ENCODE measurements at places on chromosomes 7 and 10.

GRCh38 chr10:131859341-131860020, 41.3 kb upstream of the PPP2R2D start:
- no peaks in the 10 kb centered on the region for H3K36me3 ChIP-seq
- no peaks in the 10 kb centered on the region for H3K27me3 ChIP-seq
- H3K4me1 ChIP-seq = no peaks in the 10 kb centered on the region
- no peak overlapping the region for H3K27ac ChIP-seq

DNA sequence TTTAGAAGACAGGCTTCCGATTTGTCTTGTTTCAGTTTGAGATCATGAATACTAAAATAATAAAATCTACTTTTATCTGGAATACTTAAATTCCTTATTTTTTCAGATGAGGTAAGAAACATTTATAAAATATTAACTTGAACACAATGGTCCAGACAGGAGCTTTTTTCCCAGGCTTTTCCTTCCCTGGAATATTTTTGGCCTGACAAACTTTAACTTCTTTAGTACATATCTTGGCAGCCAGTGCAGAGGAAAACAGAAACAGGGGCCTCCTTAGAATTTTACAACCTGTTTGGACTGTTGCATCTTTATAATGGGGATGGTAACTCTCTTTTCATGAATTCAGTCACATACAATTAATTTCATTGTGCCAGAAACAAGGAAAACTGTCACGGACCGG, 41.4 kb downstream of the NRP1 start:
- DNase-seq = no peak
- H3K27ac ChIP-seq = no peak overlapping the region
- no peaks in the 10 kb centered on the region for H3K27me3 ChIP-seq

DNA sequence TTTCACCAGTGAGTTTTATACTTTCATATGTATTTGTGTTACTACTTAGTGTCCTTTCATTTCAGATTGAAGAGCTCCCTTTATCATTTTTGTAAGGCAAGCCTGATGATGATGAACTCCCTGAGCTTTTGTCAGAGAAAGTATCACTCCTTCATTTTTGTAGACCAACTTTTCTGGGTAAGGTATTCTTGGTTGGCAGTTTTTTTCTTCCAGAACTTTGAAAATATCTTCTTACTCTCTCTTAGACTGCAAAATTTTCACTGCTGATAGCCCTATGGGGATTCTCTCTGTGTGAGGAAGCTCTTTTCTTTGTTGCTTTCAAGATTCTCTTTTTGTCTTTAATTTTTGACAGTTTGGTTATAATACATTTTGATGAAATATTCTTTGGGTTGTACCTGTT, 35.7 kb downstream of the CCDC7 start:
- H3K27me3 ChIP-seq = no peaks in the 10 kb centered on the region
- no peak overlapping the region for H3K4me3 ChIP-seq
- no peak for DNase-seq
- H3K4me1 ChIP-seq = no peaks in the 10 kb centered on the region

- H3K27ac ChIP-seq = no peak overlapping the region
- H3K27me3 ChIP-seq = no peaks in the 10 kb centered on the region
- no peaks in the 10 kb centered on the region for H3K4me1 ChIP-seq
- no peak for DNase-seq
- no peak overlapping the region for H3K4me3 ChIP-seq
Measured at GRCh38 chr10:804787-805619, 115.5 kb upstream of the DIP2C start.
